ENCODE measurements at places on chromosomes 6 and 20.

GRCh38 chr6:40169878-40170277, 235.6 kb upstream of the MOCS1 start:
- no peak for DNase-seq
- no peaks in the 10 kb centered on the region for H3K4me1 ChIP-seq
- no peak overlapping the region for H3K27ac ChIP-seq
- no peak overlapping the region for H3K4me3 ChIP-seq

DNA sequence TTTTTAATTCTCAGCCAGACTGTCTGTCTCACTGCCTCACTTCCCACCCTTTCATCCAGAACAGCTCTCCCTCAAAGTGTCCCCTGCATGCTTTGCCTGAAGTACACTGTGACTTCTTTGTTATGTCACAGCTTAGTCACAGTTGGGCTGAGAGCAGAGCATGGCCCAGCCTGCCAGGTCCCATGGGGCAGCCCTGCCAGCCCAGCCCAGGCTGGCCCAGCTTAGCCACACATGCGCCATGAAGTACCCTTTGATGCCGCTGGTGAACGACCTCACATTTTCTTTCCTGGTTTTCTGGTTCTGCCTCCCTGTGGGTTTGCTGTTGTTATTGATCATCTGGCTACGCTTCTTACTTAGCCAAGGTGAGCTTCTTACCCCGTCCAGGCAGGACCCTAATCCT, at the start of gene ADIG:
TSS of gene ADIG (plus strand) at position 185 of the 400 bp plus-strand sequence. CDS start at position 239, 54 bp downstream.
- H3K27me3 ChIP-seq, result no peaks in the 10 kb centered on the region
- no peaks in the 10 kb centered on the region for H3K36me3 ChIP-seq
- no peaks in the 10 kb centered on the region for H3K4me1 ChIP-seq
- no peak within 1 kb of the TSS for H3K4me3 ChIP-seq
- no peak within 1 kb of the TSS for H3K27ac ChIP-seq

GRCh38 chr20:48066851-48067250, 281.6 kb upstream of the SULF2 start:
- H3K27me3 ChIP-seq, result no peaks in the 10 kb centered on the region
- no peak for DNase-seq
- no peaks in the 10 kb centered on the region for H3K4me1 ChIP-seq
- H3K27ac ChIP-seq, result no peak overlapping the region
- no peak overlapping the region for H3K4me3 ChIP-seq
- no peaks in the 10 kb centered on the region for H3K36me3 ChIP-seq

GRCh38 chr6:107625264-107625663, 135.3 kb downstream of the SOBP start:
- no peaks in the 10 kb centered on the region for H3K36me3 ChIP-seq
- no peak for DNase-seq
- no peak overlapping the region for H3K27ac ChIP-seq
- no peaks in the 10 kb centered on the region for H3K27me3 ChIP-seq

- peaks cover 10% of the 10 kb centered on the region for H3K4me1 ChIP-seq
- peaks cover 45% of the 10 kb centered on the region for H3K36me3 ChIP-seq
- no peaks in the 10 kb centered on the region for H3K27me3 ChIP-seq
- H3K27ac ChIP-seq, result peak overlapping the region; percentile 88
Observed at GRCh38 chr6:52512199-52512598, 64.7 kb downstream of the TRAM2 start.

- H3K27ac ChIP-seq, result no peak overlapping the region
- peak overlapping the region; percentile 51 for H3K4me3 ChIP-seq
- H3K36me3 ChIP-seq, result no peaks in the 10 kb centered on the region
- no peak for DNase-seq
Observed at GRCh38 chr6:37565267-37566110, 65.8 kb upstream of the CCDC167 start.

GRCh38 chr6:169931261-169931660, 179.8 kb downstream of the ERMARD start:
- H3K4me1 ChIP-seq, result peaks cover 4% of the 10 kb centered on the region
- no peak overlapping the region for H3K27ac ChIP-seq
- H3K4me3 ChIP-seq, result no peak overlapping the region
- no peak for DNase-seq
- H3K36me3 ChIP-seq, result no peaks in the 10 kb centered on the region
